Stimulated activated CD4-positive, alpha-beta T cell treated with anti-CD3 and anti-CD28 coated beads, Interleukin-1b, Interleukin-23, amount 100 ng/mL, for 1 hour (primary cell): ENCODE measurements at places on chromosomes 12 and 14.

DNA sequence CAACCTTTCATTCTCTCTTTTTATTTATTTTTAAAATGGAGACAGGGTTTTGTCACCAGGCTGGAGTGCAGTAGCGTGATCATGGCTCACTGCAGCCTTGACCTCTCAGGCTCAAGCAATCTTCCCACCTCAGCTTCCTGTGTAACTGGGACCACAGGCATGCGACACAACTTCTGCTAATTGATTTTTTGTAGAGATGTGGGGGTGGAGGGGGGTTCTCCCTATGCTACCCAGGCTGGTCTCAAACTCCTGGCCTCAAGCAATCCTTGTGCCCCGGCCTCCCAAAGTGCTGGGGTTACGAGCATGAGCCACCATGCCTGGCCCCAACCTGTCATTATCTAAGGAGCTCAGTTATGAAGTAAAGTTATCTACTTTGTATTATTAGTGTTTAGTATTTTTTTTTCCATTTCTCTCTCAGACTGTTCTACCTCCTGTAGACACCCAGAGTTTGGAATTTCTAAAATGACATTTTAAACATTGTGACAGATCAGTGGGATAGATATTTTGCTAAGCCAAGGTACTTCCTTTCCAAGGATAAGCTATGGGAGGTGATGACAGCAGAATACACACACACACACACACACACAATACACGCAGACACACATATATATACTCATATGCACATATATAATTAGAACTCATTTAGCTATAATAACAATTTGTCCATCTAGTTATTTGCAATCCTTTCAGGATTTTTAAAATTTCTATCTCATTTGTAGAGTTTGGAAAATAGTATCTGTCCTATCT, 2.1 kb upstream of the USP44 start:
- DNase-seq: no peak

DNA sequence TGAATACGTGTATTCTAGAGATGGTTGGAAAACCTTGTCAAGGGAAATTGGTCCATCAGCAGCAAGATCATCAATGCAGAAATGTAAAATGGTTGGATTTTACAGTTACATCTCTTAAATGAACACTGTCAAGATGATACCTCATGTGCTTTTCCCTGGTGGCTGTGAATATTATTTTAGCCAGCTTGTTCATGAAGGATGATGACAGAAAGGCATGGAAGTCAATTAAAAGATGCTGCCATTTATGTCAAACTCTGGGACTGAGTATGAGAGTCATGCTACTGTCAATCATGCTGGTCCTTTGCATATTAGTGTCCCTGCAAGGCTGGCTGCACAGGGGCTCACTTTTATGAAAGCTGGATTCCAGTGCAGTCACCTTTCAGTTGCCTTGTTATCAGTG, 10.3 kb upstream of the RERG start:
- DNase-seq: no peak

DNA sequence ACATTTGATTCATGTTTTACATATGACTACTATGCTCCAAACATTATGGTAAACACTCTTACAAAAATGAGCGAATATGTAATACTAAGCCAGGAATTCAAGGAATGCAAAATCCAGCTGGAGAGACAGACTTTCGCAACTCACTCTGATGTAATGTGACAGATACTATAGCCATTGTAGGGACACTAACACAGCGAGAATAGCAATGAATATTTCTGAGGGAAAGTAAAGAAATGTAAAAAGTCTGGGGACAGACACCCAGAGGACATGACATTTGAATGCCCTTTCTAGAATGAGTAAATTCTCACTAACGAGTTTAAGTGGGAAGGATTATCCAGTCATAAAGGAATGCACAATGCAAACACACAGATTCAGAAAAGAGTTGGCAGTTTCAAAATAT, 121.9 kb downstream of the PIK3C2G start:
- DNase-seq: no peak

- DNase-seq: no peak
Measured at GRCh38 chr12:47352067-47352466, 272.3 kb upstream of the AMIGO2 start.

DNA sequence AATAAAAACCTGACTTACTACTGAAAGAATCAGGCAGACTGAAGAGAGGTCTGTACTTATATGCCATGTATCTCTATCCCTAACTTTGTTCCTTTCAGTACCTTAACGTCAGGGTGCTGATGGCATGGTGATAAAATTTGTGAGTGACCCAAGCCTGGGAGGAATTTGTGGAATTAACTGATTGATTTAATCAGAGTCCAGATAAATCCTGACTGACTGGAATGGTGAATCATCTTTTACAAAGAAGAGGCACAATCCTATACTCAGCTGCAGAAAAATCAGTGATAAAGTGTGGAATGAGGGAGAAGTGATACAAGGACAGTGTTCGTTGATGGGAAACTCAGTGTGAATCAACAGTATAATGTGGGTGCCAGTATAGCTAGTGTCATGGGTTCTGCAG, 3.7 kb downstream of the TDG start:
- DNase-seq: no peak

DNA sequence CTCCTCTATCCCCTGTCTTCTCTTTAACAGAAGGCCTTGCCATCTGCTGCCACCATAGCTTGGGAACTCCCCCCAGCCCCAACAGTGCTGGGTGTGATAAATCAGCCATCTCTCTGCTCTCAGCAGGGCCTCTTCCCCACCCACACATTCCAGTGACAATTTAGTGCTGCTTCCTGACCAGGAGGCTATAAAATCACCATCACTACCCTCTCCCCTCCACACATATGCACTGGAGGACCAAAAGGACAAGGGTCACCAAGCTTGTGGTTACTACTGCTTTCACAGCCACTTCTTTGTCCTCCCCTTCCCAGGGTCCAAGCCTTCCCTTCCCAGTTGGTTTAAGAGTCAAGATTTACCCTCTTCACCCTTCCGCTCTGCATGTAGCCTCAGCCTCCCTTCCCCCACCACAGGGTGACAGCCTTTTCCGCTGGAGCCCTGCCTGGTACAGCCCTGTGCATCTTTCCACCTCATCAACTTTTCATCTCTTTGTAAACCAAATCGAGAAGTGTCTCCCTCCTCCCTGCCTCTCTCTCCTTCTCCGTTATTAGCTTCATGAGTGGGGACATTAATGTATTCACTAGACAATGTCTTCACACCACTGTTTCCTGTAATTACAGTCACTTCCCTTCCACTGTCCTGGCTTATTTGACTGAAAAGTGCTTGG, 9.4 kb downstream of the PSMB5 start:
- DNase-seq: no peak

DNA sequence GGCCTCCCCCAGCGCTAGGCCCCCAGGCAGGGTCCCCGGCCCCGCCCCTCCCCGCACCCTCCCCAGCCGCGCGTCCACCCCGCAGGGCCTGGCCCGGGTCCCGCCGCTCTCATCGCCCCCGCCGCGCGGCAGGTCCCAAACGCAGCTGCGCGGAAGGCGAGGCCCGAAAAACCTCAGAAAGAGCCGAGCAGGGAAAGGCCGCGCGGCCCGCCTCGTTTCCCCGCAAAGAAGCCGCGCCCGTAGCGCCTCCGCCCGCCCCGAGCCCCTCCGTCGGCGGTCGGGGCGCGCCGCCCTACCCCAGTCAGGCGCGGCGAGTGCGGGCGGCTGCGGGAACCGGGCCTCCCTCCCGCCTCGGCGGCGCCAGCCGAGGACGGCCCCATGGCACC, 324 bp downstream of the POLE start:
- DNase-seq: no peak

GRCh38 chr14:40188006-40188405, 755.8 kb upstream of the FBXO33 start:
- DNase-seq: no peak

DNA sequence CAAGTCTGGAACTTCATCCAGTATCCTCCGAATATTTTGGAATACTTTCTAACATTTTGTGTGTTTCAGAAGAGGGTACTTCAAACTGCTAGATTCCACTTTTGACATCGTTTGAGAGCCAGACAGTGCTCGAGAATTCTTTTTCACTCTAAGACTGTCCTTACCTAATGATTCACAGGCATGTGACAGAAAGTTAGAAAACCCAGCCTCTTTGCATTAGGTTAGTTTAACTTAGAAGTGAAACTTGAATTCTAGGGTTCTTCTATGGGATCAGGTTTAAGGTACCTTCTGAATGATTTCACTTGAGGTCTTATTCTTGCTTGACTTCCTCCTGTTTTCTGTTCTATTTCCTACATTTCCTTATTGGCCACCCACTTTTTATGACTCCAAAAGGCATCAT, 431.8 kb downstream of the SLC6A15 start:
- DNase-seq: no peak

- DNase-seq: no peak
Measured at GRCh38 chr14:33794791-33795305, 156.0 kb downstream of the EGLN3 start.

DNA sequence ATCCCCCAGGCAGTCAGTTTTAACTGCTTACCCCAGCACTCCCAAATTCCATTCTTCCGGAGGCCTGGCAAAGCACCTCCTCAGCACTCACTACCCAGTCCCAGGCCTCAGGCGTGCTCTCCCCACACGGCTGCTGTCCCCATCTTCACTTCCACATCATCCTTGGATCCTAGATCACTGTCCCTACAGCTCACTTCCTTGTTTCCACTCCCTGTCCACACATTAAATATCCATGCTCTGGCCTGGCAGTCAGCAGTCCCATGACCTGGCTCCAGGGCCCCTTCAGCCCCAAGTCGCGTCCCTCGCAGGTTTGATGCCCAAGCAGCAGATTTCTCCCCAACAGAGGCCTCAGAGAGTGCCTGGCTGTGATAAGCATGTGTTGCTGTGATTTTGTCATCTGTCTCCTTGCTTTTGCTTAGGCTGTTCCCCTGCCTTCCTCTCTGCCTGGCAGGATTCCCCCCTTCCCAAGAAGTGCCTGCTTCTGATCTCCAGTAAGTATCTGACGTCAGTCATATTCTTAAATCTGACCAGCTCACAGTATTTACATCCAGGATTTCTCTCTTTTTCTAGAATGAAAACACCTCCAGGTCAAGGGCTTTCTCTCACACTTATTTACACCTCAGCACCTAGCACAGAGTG, 241.7 kb downstream of the ZFP36L1 start:
- no peak for DNase-seq

DNA sequence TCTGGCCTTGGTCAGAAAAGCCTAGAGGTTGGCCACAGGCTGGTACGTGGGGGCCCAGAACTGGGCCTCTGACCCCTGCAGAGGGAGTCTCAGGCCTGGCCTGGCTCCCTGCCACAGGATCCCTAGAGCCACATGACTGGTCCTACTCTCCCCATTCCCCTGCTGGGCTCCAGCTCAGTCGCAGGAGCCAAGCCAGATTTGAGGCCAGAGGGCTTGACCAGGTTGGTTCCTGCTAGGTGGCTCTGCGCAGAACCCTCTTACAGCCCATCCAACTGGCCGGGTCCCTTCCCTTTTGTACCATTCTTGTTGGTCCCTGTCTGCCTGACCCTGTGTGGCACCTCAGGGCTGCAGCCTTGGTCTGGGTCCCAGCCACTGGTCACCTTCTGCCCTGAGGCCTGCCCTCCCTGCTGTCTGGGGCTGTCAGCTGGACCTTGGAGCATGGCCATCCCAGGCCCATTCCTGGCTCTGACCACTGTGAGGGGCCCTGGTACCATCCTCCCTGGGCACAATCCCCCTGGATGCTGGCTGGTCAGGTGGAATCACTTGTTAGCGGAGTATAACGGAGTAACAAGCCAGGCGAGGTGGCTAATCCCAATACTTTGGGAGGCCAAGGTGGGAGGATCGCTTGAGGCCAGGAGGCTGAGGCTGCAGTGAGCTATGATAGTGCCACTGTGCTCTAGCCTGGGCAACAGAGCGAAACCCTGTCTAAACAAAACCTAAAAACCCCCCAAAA, 22.9 kb upstream of the PPP1R13B start:
- no peak for DNase-seq

DNA sequence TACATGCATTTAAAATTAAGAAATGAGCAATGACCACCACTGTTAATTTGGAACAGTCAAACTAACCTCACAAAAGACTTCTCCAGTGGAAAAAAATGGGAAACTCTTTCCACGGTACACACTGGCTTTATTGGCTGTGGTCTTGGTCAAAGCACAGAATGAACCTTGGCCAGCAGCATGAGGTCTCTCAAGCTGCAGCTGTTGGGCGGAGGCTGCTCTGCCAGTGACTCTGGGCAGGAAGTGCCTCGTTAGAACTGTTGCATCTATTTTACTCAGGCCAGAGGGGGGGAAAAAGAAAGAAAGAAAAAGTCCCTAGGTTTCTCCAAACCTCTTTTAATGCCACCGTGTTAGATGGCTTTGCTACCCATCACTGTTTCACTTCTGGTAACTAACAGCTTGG, 279.8 kb upstream of the DIO2 start:
- no peak for DNase-seq

DNA sequence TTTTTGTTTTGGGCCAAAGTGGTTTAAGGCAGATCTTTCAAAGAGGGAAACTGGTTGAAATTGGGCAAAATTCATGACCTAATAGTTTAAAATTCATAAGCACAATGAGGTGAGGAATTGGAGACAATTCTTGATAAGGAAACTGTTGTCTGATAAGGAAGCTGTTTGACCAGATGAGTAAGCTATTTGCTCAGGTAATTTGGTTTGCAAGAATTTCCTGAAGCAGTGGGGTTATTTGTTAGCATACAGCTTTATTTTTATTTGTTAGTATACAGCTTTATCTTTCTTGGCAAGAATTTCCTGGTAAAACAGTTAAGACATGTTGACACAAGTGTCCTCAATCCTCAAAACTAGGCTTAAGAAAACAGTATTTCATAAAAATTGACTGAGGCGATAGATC, 559.0 kb downstream of the GALC start:
- no peak for DNase-seq

- no peak for DNase-seq
Measured at GRCh38 chr12:121537814-121538698, 42.8 kb downstream of the KDM2B start.

- no peak for DNase-seq
Measured at GRCh38 chr12:20549108-20549719, 145.9 kb upstream of the SLCO1C1 start.

DNA sequence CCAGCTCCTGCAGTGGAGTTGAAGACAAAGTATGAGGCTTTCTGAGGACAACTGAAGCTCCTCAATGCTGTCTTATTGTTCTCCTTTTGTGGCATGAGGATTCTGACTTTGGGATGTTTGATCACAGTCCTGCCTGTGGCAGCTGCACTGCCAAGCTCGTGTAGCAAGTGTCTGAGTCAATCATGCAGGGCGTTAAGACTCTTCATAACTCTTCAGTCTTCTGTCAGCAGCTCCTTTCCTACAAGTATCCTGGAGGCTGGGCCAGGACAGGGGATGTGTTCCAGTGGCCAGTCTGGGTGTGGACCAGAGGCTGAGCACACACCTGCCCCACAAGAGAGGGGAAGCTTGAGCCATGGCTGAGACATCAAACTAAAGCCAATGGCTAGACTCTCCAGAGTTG, 94.3 kb downstream of the PELI2 start:
- no peak for DNase-seq

DNA sequence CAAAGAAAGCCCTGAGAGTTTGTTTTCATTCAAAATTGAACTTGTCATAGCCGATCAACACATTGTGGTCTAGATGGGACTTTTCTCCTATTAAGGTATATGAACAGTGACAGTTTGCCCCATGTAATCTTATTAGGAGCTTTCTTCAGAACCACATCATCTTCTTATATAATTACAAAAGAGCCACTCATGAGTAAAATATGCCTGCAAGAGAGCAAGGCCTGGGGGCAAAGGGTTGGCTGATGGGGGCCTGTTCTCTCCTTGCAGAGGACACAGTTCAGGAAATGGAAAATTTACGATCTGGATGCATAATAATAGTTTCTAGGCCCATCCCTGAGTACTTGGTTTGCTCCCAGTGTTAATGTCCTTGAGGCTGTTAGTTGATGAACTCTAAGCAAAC, 87.8 kb downstream of the FLRT2 start:
- DNase-seq: no peak

GRCh38 chr12:12784911-12785814, at the start of gene APOLD1:
TSS of gene APOLD1 (plus strand) at chr12:12785659. CDS start at chr12:12785692, 33 bp downstream.
- DNase-seq: no peak

- no peak for DNase-seq
Measured at GRCh38 chr12:102167821-102168604, 29.6 kb downstream of the PMCH start.
